ENCODE measurements at places on chromosomes 16 and 17.

DNA sequence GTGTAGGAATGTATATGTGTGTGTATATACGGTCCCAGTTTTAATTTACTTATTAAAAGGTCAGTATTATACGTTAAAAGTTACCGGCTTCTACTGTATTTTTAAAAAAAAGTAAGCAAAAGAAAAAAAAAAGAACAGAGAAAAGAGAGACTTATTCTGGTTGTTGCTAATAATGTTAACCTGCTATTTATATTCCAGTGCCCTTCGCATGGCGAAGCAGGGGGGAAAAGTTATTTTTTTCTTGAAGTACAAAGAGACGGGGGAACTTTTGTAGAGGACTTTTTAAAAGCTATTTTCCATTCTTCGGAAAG is 1.6 kb downstream of the NOG start:
- no peak for DNase-seq

- DNase-seq: no peak
Observed at GRCh38 chr17:74369221-74369620, 1.9 kb downstream of the GPR142 start.

DNA sequence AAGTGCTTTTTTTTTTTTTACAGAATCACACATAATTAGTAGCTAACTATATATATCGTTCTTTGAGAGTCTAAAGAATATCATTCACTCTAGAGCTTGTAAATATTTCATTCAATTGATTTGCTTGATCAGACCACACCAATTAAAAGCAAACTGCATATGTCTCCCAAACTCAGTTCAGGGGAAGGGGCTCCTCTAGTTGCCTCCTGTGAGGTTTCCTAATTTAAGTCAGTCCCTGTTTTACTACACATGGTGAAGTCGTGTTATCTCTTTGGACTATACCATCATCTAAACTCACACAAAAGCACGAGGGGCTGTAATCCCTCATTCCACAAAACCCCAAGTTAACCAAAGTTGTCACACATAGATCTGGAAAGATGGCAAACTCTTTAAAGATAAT is 11.7 kb downstream of the NACA2 start:
- no peak for DNase-seq

DNA sequence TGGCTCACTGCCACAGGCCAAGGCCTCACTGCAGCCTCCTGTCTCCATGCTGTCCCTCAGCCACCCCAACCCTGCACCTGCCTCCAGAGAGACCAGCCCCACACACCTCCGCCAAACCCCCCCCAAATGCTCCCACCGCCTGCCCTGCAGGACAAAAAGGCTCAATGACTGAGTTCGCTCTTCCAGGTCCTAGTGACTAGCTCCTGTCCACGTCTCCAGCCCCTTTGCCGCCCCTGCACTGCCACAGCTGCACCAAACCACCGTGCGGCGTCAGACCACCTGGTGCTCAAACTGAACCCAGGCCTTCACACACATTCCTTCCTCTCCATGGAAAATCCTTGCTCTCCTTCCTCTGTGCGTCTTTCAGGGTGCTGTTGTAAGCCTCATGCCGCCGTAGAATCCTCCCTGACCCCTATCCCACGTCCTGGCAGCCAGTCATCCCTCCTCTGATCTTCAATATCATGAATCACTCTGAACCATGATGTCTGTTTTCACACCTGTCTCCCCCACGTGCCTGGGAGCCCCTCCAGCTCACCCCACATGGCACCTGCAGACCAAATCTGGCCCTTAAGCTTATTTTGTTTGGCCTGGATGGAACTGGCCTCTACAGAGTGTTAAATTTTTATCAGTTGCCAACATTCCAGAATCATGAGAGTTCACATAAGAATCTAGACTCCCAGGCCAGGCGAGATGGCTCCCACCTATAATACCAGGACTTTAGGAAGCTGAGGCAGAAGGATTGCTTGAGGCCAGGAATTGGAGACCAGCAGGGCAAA is 4.3 kb upstream of the GSG1L start:
- no peak for DNase-seq

- DNase-seq: peak; percentile 26
Observed at GRCh38 chr16:88856122-88856827, 472 bp downstream of the GALNS start.

- no peak for DNase-seq
Observed at GRCh38 chr16:59121411-59122261, 387.5 kb upstream of the GOT2 start.

GRCh38 chr17:29603109-29603674 is 10.3 kb downstream of the ANKRD13B start:
- DNase-seq: no peak

DNA sequence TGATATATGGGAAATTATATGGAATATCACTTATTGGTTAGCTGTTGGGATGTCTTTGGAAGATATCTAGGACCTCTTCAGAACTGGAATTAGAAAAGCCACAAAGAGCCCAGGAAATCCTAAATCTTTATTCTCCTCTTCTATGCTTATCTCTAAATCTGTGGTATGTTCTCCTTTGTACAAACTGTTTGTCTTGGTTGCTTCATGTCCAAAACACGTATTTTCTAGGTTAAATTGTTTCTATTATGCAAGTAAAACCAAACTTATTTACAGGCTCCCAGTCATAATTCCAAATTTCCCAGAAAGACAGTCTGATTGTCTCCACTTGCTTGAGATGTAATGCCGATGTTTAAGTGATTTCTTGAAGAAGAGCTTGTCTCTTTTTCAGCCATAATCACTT is 650.9 kb downstream of the CDH11 start:
- DNase-seq: no peak

DNA sequence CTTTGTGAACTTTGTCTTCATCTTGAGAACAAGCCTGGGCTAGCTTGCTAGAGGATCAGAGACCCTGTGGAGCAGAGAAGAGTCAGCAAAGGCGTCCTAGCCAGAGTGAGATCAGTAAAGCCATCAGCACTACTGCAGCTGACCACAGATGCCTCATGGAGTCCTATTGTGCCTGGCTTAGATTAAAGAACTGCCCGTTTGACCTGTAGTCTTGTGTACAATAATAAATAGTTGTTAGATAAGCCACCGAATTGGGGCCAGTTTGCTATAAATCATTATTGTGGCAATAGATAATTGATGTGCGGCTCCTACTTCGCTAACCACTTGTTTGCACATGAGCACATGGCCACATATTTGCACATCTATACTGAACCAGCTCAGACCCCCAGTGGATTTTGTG is 103.0 kb downstream of the CYLD start:
- DNase-seq: no peak

- DNase-seq: no peak
Observed at GRCh38 chr16:75485230-75486013, 9.8 kb downstream of the CHST6 start.

DNA sequence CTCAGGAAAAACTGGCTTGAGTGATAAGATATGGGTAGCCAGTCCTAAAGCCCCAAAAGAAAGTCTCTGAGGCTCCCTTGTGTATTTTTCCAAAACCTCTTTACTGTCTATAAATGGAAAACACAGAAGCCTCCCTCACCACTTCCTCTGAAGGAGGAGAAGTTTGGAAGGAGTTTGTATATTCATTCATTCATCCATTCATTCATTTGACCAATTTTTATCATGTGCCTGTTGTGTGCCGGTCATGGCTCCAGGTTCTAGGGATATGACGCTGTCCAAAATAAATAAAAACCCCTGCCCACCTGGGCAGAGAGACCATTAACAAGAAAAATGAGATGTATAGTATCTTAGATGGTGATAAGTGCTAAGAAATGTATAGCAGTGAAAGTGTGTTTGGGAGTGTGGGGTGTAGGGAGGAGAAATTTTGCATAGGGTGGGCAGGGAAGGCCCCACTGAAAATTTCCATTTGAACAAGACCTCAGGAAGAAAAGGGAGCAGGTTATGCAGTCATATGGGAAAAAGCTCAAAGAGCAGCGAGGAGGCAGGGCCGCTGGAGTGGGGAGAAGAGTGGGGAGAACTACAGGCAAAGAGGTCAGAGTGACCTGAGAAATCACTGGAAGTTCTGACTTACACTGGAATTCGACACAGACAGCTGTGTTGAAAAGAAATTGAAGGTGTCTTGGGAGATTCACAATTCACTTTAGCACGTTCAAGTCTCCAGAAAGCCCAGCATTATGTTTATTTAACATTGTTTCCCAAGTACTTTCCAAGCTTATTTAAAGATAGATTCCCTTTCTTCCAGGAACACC is 6.1 kb upstream of the WIPI1 start:
- DNase-seq: no peak

DNA sequence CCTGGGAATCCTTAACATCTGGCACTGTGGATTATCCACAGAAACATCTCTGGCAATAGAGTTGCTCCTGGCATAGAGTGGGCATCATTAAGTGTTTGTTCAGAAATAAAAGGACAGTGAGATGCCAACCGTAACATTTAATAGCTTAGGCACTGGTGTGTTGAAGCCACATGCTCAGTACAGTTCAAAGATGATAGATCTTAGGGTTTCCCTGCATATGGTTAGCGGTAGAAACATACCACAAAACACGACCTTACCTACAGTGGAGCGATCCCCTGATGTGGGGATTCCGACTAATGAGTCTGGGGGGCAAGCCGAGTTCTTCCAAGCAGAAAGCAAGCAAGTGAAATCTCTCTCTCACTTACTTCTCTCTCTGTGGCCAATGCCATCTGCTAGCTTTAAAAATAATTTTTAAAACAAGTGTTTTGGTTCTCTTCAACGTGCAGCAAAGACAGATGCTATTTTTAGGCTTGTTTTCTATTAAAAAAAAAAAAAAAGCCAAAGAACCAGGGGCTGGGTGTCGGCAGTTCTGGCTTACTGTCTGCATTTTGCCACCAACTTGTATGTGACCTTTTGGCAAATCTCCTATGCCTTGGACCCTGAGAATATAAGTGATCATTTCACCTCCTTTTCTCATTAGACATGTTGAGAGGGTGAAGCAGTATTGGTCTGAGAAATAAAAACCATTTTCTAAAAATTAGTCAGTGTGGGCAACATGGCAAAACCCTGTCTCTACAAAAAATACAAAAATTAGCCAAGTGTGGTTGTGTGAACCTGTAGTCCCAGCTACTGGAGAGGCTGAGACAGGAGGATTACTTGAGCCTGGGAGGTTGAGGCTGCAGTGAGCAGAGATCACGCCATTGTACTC is 89.2 kb upstream of the CACNG3 start:
- DNase-seq: no peak

DNA sequence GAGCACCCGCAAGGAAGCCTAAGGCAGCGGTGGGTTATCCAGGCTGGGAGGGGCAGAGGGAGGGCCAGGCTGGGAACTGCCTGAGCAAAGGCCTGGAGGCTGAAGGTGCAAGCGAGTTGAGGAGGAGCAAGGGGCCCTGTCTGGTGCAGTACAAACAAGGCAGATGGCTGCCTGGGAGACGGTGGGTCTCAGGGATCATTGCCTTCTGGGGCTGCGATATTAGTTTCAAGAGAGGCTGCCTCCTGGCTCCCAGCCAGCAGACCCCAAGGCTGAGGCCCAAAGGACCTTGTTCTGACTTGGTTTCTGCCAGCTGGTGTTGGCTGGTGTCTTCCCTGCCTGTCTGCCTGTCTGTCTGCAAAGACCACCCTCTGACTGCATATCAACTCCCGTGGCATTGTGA is 154.0 kb downstream of the IRF8 start:
- no peak for DNase-seq

DNA sequence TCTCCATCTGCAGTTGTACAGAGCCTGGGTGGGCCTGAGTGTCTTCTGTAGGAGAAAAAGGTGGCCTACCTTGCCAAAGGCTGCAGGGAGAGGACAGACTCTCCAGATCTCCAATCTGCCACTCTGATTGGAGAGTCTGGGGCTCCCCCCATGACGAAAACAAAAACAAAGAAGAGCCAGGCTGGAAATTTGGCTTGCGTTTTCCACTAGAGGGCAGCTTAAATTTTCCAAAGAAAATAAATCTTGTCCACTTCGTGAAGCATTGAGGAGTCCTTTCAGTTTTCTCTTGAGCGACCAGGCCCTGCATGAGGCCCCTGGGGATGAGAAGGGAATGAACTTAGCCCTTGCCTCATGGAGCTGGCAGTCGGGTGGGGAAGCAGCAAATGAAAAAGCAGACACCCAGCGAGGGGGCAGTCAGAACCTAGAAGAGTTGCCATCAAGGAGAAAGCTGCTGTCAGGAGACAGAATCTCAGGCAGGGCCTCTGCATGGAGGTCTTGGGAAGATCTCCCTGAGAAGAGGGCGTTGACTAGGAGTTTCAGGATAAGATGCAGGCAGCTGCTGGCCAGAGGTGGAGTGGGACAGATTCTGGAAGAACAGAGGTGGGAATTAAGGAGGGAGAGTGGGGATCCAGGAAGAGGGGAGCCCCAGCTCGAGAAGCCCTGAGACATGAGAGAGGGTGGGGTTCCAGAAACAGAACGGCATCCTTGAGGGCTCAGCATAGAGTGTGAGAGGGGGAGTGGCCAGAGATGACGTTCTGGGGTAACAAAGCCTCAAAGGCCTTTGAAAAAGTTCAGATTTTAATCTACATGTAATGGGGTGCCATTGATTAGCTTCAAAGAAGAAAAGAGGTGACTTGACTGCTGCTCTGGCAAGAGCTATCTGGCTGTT is 8.4 kb upstream of the SHCBP1 start:
- peak; percentile 35 for DNase-seq

DNA sequence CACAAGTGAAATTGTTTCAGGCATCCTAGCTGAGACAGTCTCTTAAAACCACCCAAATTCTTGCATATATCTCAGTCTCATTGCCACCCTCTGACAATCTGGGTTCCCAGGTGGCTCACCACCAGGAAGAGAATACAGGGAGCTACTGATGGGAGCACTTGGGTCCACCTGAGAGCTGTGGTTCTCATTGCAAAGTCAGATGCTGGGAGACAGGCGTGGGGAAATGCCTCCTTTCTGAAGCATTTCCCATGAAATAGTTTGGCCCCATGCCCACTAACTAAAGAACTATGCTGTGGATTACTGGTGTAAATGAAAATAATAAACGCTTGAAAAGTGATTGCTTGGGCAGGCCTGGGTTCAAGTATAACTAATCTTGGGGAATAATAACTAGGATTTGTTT is 70.3 kb downstream of the CMC2 start:
- no peak for DNase-seq

GRCh38 chr17:49000943-49001342 is 3.8 kb downstream of the IGF2BP1 start:
- DNase-seq: no peak

DNA sequence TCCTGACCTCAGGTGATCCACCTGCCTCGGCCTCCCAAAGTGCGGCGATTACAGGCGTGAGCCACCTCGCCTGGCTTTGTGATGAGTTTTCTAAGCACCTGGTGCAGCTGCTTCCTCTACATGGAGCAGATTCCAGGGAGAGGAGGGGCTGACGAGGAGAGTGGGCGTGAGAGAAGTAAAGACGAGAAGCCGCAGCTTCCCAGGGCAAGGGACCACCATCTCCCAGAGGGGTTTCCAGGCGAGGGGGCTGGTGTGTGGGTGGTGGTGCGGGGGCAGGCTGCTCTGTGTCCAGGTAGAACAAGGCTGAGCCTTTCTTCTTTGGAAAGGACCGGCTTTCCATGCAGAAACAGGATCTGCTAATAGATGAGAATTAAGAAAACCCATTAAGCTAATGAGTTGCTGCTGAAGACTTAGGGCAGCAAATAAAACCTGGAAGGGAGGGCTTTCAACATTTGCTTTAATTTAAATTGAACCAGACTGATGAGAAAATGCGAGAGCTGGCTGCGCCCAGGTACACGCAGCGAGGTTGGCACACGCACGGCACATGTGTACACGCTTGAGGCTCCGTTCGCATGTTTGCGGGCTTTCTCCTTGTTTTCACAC is 236.7 kb downstream of the RBFOX3 start:
- no peak for DNase-seq

- no peak for DNase-seq
Observed at GRCh38 chr17:81998212-81998611, 20.8 kb downstream of the ASPSCR1 start.

- DNase-seq: peak; percentile 71
Observed at GRCh38 chr17:77099997-77100396, 40.8 kb upstream of the SEC14L1 start.

GRCh38 chr17:45228763-45229539 is 7.3 kb downstream of the FMNL1 start:
- DNase-seq: peak; percentile 58

Measured in Calu3 (cell line).